ENCODE measurements at places on chromosomes 5 and 9. TPM values are rescaled to one million over a fixed set of nuclear protein-coding genes. Genes with fewer than 3 reads are reported as not detected.

DNA sequence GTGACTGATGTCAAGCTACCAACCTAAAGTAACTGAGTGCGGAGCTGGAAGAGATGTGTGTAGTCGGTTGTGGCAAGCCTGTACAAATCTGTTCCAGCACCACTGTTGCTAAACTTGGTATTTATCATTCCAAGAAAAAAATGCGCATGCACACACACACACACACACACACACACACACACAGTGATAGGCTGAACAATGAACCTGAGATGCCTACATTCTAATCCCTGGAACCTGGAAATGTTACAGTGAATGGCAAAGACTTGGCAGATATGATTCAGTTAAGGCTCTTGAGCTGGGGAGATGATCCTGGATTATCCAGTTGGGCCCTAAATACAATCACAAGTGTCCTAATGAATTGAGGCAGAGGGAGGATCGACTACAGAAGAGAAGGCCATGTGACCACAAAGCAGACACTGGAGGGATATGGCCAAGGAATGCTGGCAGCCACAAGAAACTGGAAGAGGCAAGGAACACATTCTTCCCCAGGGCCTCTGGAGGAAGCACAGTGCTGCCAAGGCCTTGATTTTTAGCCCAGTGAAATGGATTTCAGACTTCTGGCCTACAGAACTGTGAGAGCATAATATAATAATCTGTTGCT is 49.7 kb upstream of the LHFPL2 start:
- peak; percentile 82 for DNase-seq

GRCh38 chr5:132751444-132751843 is 4.2 kb downstream of the CCNI2 start:
- DNase-seq = peak; percentile 84

GRCh38 chr5:166708291-166708690 is 1583.2 kb upstream of the WWC1 start:
- DNase-seq = no peak

Gene RASEF
- 0.16 TPM for total RNA-seq

GRCh38 chr5:135038813-135039270 is 4.8 kb upstream of the PITX1 start:
- DNase-seq = no peak

Gene SHISAL2B
- not detected for total RNA-seq

GRCh38 chr5:33336891-33337636 is 103.7 kb upstream of the TARS1 start:
- no peak for DNase-seq

DNA sequence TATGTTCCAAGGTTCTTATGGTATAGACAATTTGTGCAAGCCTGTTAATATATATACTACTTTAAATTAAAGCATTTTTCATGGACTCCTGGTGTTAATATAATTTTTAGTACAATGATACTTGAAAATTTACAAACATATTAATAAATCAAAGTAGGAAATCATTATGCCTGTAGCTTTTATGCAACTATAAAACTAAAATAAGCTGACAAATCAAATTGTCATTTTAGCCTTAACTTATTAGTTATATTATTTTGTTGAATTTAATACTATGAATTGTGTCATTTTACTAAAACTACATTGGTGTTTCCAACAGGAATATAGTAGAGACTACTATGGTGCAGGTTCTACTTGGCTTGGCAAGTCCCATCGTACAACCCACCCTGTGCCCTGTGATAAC is 96.0 kb downstream of the MED10 start:
- no peak for DNase-seq

Gene SHB
- total RNA-seq = 6.8 TPM

GRCh38 chr5:83507431-83507830 is 35.9 kb downstream of the VCAN start:
- no peak for DNase-seq

DNA sequence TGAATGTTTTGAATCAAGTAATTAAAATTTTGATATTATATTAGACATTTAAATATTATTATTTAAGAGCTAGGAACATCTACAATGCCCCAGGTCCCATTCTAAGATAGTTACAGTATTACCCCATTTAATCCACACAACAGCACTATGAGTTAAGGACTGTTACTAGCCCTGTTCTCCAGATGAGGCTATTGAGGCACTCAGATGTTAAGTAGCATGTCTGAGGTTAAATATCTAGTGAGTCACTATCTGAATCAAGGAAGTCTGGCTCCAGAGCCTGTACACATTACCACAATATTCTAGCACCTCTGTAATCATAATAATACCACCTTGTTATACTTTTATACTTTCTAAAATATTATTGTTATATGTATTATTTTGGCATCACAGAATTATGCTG is 304.6 kb downstream of the PDE4D start:
- DNase-seq = no peak

DNA sequence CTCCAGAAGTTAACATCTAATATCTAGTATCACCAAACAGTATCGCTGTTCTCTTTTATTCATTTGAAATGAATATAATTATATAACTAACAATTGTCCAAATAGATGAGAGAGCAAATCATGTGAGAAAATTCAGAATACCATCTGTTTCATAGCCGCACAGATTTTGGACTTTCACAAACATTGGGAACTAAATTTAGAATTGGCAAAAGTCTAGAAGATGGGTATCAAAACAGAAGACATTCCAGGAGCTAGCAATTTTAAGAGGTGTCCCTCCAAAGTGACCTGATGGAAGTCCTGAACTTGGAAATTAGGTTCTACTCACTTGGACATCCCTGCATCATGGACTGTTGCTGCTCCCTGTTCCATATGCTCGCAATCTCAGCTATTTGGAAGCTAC is 57.0 kb upstream of the FSD1L start:
- DNase-seq = no peak

DNA sequence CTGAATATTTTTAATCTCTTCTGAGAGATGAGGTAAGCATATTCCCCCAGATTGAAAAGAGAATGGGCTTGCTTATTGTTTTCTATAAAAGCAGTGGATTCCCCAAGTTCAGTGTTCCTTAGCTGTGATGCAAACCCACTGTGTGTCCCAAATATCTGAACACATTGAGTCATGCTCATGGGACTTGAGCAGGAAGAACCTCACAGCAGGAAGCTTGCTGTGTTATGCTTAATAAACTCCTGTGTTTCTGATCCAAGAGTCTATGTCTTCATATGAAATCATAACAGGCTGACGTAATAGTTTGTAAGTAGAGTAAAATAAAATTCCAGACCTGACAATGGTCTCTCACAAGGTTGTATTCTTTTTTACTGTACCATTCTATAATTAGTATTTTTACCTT is 24.8 kb upstream of the LOX start:
- no peak for DNase-seq

DNA sequence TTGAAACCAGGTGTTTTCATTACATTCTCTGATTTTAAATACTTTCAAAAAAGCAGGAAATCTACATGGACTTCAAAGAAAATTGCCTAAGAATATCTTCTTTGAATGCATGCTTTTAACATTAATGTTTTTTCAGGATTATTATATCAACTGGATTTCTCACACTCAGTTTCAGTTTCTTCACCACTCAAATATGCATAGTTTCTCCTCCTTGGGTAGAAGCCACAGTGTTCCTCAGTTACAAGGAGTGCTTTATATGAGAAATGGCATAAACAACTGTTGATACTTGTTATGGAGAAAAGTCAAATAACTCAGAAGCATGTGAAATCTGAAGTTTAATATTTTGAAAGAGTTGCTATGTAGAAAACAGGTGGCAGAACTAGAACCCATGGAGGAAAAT is 196.9 kb downstream of the DMRTA1 start:
- no peak for DNase-seq

Gene PTPN3
- total RNA-seq = 1.3 TPM

Gene SLC6A3
- total RNA-seq = not detected

DNA sequence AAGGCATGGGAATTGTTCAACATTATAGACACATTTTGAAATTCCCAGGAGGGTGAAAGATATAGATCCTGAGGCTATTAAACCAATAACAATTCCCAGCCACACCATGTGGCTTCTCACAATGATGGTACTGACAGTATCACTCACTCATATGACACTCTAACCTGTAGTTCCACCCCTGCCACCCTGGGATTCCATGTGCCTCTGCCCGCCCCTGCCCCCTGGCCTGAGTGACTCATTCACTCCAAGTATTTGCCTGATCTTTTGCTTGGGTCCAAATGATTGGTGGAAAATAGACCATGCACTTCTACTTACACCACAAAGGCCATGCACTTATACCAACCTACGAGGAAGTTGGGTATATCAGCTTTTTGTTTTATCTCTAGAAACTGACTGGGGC is 305.2 kb upstream of the DAB2 start:
- DNase-seq = no peak

Gene SYNPO
- 13.3 TPM for total RNA-seq

Gene LVRN
- 5.4 TPM for total RNA-seq

Gene FST
- 8.8 TPM for total RNA-seq

DNA sequence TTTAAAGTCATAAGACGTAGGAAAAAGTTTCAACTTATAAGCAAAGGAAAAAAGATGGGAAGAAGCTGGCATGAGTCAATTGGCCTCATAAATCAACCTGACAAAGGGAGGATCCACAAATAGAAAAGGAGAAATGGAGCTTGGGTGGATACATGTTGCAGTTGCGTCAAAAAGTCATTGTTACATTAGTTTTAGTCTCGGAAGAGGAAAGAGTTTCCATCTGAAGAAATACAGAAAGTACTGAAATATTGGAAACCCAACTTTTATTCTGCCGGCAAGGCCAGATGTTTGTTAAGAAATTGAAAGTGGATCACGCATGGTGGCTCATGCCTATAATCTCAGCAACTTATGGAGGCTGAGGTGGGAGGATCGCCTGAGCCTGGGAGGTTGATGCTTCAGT is 11.3 kb upstream of the TIMD4 start:
- DNase-seq = no peak

GRCh38 chr9:84781458-84781857 is 111.9 kb downstream of the NTRK2 start:
- DNase-seq = no peak

Gene ARSI
- 1.5 TPM for total RNA-seq

Gene ITGA2
- total RNA-seq = 1.9 TPM

- DNase-seq = no peak
Measured at GRCh38 chr9:105957830-105958229, 263.5 kb downstream of the TMEM38B start.

Gene PCAT7
- not detected for total RNA-seq

DNA sequence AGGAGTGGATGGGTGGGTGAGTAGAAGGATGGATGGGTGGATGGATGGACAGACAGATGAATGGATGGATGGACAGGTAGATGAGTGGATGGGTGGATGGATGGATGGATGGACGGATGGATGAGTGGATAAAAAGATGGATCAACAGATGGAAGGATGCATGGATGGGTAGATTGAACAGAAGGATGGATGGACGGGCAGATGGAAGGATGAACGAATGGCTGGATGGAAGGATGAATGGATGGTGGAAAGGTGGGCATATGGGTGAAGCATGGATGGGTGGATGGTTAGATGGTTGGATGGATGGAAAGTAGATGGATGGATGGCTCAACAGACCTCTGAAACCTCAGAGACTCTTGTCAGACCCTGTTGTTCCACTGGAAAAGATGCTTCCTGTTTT is 10.1 kb downstream of the FLT4 start:
- DNase-seq = no peak

Gene FOXD4L3
- not detected for total RNA-seq

Measured in sigmoid colon (tissue), 7 donors.